ENCODE measurements at places on chromosomes 2 and 18.

DNA sequence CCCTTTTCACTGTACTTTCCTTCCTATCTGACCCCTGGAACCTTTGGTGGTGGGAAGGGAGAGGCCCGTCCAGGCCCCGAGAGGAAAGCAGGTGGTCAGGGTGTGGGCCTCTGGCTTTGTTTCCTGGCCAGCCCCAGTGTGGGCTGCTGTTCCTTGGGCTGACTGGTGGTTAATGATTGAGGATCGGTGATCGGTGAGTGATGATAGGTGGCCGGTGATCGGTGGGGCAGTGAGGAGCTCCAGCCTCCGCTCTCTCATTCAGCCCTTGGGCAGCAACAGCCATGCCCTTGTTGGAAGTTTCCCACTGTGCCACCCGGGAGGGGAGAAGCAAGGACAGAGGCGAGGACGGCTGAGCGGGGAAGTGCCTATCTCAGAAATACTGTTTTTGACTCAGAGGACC, 7.3 kb downstream of the ACKR3 start:
- no peak for DNase-seq

DNA sequence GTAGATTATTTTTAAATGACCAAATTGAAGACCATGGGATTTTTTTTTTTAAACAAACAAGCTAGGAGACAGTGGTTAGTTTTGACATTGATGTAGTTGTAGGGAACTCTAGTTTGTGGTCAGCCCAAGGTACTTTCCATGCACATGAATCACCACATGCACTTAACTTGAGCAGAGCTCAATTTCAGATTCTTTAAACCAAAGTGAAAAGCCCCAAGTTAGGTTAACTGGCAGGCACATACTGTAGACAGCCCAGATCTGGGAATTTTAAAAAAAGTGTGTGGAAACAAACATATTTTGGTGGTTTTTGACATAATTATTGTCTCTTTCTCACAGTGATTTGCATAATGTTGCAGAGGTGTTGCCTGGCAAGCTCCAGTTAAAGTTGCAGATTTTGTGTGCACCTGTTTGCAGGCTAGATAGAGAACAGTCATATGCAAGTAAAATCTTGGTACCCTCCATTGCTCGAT, 88.4 kb downstream of the BCL2L11 start:
- DNase-seq: peak; percentile 80

GRCh38 chr18:35588995-35589394, 7.5 kb downstream of the GALNT1 start:
- peak; percentile 48 for DNase-seq

DNA sequence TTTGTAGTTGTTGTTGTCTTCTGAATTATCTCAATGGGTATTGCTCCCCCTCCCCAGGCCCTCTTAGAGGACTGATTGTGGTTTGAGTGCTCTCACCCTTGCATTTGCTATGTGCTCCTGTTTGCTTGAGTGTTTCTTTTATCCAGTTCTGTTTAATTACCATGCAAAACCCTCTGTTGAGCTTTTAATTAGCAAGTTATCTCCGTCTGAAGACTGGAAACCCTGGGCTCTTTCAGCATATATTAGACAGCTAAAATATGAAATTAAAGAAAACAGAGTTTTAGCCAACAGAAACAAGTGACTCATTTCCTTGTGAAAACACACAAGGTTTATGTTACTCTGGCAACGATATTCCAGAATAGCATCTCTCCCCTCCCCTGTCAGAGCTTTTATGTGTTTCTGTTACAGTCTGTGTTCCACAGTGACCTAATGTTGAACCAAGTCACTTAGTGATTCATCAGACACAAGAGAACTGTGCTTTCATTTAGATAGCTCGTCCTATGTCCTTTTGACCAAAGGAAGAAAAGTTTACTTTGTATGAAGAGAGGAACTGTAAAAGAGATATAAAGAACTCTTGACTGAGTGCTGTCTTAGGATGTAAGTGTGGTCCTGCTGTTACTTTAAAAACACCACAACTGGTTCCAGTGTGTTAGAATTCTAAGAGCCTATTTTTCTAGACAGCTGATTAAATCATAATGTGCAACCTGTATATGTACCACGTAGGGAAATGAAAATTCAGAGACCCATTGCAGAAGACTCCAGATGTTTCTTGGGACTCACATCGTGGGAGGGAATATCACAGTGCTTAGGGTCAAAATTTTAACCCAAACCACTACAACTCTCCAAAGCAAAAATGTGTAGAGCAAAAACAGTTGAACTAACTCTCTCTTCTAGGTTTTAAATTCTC, 172.8 kb upstream of the RBMS1 start:
- no peak for DNase-seq

DNA sequence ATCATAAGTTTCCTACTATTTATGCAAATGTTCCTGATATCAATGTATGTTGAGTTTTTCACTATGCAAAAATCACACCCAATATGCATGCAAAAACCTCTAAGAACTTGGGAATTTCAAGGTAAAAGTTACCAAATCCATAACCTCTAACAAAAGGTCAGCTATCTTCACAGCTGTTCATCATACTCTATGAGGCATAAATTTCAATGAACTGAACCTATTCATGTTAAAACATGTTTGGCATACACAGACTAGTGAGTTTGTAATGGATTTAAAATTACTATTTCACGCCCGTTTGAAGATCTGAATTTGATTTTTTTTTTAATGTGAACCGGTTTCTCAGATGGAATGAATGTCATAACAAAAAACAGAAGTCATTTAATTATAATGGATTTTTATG, 100.2 kb downstream of the ATAD2B start:
- no peak for DNase-seq

GRCh38 chr2:17652681-17653394, 100.8 kb downstream of the SMC6 start:
- DNase-seq: no peak

DNA sequence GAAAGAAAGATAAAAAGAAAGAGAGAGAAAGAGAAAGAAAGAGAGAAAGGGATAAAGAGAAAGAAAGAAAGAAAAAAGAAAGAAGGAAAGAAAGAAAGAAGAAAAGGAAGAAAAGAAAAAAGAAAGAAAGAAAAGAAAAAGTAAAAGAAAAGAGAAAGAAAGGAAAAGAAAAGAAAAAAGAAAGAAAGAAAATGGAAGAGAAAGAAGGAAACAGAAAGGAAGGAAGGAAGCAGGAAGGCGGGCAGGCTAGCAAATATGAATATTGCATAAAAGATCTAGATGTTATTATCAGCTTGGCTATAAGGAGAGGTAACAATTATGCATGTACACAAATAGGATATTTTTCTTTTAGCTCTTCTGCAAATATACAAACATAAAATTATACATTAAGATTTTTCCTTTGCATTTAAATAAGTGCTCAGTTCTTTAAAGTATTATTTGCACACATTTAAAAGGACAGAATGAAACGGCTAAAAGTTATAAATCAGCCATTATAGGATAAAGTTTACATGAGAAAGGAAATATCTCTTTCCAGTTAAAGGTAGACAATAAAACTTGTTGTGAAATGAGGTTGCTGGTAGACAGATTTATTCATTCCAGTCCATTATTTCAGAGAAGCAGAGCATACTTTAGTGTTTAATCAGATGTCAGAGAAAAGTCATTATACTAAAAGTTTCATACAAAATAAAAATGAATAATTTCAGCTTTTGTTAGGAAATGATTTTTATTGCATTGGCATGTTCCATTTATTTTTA, 511.4 kb downstream of the KCNJ3 start:
- no peak for DNase-seq

DNA sequence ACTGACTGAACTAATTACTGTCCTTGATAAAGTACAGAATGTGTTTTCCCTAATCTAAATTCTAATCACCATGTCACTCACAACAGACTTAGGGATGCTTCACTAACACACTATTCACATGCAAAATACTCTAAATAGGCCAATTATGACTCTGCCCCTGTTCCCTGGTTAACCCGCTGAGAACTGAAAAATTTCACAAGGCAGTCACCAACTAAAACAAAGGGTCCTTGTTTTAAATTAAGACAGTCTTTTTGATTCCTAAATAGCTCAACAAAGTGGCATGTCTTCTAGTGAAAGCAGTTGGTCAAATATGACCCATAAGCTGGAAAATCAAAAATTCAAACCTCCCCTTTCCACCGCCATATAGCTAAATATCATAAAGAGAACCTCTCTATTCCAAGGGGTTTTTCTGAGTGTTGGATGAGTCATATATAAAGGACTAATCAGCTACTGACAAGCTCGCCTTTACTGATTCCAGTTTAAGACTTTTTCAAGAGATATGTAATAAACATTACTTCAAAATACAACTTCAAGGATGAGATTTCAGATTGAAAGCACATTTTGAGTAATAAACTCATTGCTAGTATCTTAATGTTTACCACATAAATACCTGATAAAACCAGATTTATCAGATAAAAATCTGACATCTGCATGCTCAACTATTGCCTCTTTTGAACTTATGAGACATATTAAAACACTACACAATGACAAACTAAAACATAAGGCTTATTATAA, 235.8 kb downstream of the TCF4 start:
- no peak for DNase-seq

GRCh38 chr2:230765611-230766300, 53.1 kb downstream of the CAB39 start:
- DNase-seq: no peak

- DNase-seq: no peak
Observed at GRCh38 chr2:60247471-60247870, 306.0 kb downstream of the BCL11A start.

- no peak for DNase-seq
Observed at GRCh38 chr2:3539836-3540235, 18.3 kb downstream of the RNASEH1 start.

- no peak for DNase-seq
Observed at GRCh38 chr2:67498931-67499330, 101.8 kb downstream of the ETAA1 start.

DNA sequence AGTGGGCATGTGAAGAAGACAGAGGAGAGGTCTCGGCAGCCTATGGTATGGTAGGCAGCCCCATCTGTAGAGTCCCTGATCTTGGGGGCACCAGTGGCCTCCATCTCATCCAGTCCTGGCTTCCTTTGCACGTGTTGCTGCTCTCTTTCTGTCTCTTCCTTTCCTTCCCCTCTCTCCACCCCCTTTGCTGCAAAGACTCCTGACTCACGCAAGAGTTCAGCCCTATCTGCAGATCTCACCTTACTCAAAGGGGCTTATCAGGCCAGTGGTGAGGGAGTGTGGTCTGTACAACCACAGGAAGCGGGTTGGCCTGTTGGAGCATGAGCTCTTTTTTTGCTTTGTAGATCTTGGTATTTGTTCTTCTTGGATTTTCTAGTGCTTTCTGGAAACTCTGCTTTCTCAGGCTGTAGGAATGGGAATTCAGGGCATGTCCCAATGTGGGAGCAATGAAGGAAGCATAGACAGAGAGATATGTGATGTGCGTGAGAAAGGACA, 14.6 kb upstream of the NT5DC4 start:
- DNase-seq: peak; percentile 89

DNA sequence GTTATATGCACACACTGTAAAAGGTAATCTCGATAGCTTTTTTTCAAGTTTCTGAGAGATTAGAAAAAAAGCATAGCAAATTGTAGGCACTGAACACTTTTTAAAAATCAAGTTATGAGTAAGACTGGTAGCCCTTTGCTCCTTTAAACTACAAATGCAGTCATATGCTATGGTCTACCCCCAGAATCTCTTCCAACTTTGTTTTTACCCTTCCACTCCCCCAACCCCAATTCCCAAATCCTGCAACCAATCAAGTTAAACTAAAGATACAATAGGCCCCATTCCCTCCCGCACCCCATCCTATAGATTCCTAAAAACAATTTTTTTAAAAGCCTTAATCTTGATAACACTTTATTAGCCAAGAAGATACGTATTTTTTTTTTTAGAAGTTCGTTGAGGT, 752 bp upstream of the BAZ2B start:
- DNase-seq: no peak

GRCh38 chr2:220966636-220967035, 605.5 kb downstream of the EPHA4 start:
- DNase-seq: no peak

DNA sequence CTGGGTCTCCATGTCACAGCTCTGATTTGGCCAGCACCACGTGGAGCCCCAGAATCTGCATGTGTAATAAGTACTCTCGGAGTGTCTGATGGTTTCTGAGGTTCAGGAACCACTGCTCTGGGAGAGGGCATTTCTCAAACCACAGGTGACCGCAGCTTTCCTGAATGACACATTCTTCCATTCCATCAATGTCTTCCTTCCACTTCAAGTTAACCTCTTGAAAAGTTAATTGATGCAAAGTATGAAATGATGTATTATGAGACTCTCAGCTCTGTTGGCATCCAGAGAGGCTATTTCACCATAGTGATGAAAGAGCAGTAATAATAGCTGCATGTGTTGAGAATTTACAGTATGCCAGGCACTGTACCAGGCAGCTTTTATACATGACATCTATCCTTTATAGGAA, 61.3 kb upstream of the CRIM1 start:
- DNase-seq: peak; percentile 42

- DNase-seq: no peak
Observed at GRCh38 chr2:128808462-128809258, 490.0 kb upstream of the HS6ST1 start.
